H4 (cell line): ENCODE measurements at places on chromosomes 2 and 18.

DNA sequence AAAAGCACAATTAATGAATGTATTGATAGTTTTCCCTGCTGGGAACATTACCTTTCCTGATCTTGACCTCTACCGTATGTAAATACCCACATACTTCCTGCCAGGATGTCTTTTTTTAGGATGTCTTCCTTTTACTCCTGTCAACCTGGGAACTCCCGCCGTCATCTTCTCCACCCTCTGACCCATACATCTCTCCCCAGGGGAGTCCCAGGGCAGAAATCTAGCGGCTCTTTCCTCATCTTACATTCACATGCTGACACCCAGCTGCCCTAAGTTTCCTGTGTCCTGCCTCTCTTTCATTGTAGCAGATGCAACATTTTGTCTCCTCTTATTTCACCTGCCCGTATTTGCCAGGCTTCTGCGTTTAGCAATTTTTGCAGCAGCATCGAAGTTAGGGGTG, 107.8 kb downstream of the CRIM1 start:
- no peak for DNase-seq

GRCh38 chr2:235518322-235519090, 24.7 kb downstream of the AGAP1 start:
- no peak for DNase-seq

DNA sequence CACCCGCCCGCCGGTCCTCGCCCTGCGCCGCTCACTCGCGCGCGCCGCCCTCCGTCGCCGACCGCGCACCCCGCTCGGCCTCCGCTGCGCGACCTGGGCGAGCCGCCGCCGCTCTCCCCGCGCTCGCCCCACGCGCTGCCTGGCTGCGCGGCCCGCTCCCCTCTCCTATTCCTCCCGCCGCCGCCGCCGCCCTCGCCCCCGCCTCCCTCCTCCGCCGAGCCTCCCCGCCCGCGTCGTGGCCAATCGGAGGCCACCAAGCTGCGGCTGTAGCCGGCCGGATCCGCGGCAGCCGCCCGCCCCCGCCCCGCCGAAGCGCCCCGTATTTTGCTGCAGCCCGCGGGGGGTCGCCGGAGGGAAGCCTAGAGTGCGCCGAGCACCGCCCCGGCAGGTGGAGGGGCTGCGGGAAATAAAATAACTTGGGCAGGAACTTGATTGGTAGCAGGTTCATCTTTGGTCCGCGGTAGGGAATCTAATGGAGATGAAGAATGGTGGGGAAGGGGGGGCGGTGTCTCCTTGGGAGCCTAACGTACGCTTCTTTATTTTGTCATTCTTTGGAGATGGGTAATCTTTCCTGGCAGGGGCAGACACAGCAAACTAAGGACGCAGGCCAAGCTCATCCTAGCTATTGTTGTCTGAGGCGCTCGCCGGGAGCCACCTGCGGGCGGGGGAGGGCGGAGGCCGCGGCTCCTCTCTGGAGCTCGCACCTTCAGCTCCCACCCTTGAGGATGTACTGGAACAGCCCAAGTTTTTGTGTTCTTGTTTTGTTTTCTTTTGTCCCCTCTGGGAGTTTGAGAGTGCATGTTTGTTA, 1.1 kb upstream of the CDH2 start:
- DNase-seq = no peak

DNA sequence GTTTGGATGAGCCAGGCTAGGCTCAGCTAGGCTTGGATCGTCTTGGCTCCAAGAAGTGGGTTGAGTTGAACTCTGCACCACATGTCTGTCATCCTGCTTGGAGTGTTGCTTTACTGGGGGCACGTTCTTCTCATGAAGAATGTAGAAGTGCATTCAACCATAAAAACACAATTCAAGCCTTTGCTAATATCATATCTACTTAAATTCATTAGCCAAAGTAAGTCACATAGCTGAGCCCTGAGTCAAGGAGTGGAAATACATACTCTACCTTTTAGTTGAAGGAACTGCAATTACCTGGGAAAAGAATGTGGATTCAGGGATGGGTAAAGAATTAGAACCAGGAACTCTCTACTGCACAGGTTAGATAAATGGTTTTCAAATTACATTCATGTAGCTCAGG, 360.4 kb upstream of the KCNH7 start:
- DNase-seq = no peak

- DNase-seq = no peak
These were observed 2.2 kb downstream of the LBX2 start for GRCh38 chr2:74496997-74497776.

- peak; percentile 72 for DNase-seq
These were observed 52.5 kb upstream of the CAVIN2 start for GRCh38 chr2:191899410-191899809.

- no peak for DNase-seq
These were observed 69.6 kb upstream of the RMDN2 start for GRCh38 chr2:37855283-37856041.

DNA sequence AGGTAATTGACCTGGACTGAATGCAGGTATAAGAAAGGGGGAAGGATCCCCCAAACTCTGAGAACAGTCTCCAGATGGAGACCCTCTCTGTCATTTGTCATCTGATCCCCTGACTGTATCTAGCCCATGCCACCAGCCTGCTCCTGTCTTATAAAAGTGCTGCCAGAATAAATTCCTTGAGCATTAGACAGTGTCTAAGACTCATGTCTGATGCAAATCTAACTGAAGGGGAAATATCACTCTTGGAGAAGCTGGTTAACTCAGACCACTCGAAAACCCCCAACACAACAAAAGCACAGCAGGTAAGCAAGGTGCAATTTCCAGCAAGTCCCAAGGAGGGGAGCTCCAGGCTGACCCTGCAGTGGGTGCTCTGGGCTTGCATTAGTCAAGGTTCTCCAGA, 40.9 kb upstream of the KDM3A start:
- DNase-seq = no peak
